NCI-H2081 treated with DMSO at 0.1 percent for 48 hours (cell line): ENCODE measurements at places on chromosomes 12 and 14.

DNA sequence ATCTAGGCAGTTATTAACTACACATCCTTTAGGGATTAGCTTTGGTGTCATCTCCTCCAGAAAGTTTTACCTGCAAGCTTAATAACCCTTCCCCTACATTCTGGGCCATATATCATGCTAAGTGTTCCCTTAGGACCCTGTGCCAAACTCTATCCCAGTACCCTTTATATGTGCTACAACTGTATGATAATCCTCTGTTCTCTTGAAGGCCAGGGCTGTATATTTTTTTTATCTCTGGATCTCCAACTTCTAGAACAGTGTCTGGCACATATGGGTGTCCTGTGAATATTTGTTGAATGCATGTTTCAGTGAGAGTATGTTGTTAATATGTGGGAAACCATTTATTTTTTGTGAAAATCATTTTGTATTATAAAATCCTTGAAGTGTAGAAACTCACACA, 106.7 kb downstream of the PPM1A start:
- DNase-seq, result no peak

- no peak for DNase-seq
Measured at GRCh38 chr12:78406213-78406612, 458.4 kb upstream of the SYT1 start.

GRCh38 chr12:106003297-106003696, 135.5 kb downstream of the NUAK1 start:
- no peak for DNase-seq

- no peak for DNase-seq
Measured at GRCh38 chr12:120186654-120187053, 7.9 kb downstream of the GCN1 start.

DNA sequence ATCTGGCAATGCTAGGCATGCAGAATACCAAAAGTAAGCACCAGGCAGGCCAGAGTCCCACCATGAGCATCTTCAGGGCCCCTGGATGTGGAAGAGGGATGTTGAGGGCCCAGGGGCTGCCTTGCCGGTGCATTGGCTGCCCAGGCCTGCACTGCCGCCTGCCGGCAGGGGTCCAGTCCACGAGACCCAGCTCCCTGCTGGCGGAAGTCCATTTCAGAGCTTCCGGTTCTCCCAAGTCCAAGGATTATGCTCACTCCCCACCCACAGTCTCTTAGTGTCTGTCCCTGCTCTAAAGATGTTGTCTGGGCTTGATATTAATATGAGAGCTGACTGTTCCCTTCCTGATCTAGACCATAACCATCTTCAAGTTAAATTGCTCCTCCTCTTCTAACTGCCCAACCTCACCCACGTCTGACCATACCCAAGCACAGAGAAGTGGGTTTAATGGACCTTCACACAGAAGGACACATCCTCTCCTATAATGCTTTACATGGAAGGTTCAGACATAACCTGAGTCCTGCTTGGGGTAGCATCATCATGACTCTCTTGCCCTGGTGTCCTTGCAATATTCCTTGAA, 117.4 kb downstream of the DAD1 start:
- DNase-seq, result no peak

DNA sequence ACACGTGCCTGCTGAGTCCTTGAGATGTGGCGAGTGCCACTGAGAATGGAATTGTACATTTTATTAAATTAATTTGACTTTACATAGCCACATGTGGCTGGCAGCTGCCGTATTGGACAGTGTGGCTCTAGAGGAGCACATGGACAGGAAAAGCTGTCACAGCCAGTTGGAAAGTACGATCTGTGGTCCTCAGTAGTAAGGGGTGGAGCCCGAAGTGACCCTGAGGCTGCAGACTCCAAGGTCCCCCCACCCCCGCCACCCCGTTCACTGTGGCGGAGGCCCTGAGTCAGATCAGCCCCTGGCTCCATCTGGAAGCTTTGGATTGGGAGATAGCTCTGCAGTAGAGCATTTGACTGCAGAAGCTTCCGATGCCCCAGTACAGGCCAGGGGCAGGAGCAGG, 25.8 kb upstream of the BEGAIN start:
- no peak for DNase-seq

GRCh38 chr12:131067981-131068851, 114.5 kb downstream of the ADGRD1 start:
- DNase-seq, result no peak

- DNase-seq, result no peak
Measured at GRCh38 chr14:94641632-94641955, 29.4 kb downstream of the SERPINA3 start.

GRCh38 chr14:97065305-97066067, 268.3 kb downstream of the VRK1 start:
- DNase-seq, result no peak

DNA sequence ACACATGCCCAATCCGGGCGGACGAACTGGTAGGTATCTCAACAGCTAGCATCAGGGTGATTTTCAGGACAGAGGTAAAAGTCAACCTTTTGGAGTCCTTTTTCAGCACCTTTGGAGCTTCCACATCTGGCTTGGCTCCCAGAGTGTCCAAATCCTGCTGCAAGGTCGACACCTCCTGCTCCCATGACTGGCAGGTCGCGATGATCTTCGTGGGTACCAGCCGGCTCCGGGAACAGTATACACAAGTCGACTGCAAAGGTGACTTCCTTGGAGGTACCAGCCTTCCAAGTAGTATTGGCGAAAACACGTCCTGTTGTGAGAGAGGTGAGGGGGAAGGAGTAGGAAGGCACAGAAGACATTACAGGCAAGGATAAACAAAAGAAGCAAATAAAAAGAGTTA, 672.7 kb downstream of the TMEM121 start:
- DNase-seq, result no peak

- no peak for DNase-seq
Measured at GRCh38 chr12:90621927-90622326, 333.0 kb downstream of the CCER1 start.

- DNase-seq, result no peak
Measured at GRCh38 chr12:93221841-93222240, 155.9 kb upstream of the NUDT4 start.
